ENCODE measurements at places on chromosomes 7 and 10.

DNA sequence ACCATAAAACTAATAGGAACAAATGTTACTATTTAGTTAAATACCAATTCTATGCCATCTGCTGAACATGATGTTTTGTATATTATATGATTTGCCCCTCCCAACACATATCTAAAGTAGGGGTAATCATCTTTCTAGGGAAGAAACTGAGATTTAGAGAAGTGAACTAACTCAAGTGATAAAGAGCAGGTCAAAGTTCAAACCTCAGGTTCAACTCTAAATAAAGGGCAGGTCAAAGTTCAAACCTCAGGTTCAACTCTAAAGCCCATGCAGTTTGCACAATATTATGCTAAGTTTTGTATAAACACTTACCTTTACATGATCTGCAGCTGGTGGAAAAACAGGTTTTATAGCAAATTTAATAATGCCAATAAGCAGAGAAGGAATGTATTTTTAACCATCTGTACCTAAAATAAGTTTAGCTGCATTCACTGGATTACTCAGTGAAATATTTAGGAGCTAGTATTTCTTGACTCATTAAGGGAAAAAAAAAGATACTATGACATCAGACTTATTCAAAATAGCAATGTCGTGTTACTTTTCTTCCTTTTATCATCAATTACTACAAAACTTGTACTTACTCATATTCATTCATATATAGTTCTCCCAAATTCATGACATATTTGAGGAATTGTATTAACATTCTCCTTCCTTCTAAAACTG lies 1194.3 kb upstream of the CELF2 start:
- no peak for DNase-seq

DNA sequence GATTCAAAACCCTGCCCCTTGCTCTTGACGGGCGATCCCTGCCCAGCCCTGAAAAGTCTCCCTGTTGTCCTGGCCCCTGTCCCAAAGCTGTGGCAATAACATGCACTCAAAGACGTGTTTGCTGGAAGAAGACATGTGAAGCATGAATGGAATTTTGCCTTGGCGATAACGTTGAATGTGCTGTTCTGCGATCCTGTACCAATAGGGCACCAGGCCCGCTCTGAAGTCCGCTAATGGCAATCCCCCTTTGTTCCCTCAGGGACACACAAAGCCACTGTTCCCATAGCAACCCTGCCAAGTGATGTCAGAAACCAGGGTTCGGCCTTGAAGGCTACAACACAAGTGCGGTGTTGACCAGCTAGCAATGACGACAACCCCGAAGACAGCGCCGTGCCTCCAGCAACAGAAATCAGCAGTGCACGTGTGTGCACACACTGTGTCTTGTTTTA lies 284.6 kb downstream of the KLF6 start:
- peak; percentile 53 for DNase-seq

DNA sequence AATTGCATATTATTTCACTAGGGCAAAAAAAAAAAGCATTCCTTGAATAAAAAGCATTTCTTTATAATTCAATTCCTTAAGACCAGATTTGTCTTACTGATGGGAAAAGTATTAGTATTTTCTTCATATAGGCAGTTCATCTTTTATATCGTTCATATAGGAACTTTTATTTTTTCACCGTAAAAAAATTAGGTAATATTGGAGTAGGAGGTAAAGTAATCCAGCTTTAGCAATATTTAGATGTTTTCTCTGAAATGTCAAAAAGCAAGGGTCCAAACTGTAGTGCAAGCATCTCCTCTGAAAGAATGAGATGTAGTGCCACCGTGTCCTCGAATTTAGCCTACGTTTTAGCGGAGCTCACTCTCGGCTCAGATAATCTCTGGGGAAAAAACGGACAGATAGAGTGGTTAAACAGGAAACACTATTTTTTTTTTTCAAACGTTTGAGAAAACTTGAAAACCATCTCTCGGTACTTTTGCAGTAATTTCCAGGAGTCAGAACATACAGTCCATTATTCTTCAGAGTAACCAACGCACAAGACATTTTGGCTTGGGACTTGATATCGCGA lies 5.5 kb upstream of the SPAG6 start:
- DNase-seq, result no peak

DNA sequence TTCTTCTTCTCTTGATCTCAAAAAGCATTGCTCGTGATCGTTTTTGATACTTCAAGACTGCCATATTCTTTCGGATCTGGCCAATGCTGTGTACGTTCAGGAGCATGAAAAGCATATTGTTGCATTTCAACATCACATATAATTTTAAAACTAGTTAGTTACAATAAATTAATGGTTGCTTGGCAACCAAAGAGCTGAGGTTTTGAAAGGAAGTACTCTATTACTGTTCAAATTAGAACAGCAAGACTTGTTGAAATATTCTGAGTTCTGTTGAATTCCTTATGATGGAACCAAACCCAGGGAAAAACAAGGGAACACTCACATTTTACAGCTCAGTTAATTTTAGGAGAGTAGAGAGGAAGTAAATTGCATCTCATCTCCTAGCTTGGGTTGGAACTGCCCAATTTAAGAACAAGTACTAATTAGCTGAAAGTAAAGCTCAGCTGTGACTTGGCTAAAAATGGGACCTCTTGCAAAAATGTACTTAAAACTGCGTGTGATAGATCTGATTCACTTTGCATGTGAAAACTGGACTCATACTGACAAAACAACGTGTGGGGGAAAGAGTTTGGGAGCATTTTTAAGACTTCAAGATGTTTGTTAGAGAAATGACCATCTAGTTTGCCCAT lies 21.2 kb downstream of the OR9A2 start:
- no peak for DNase-seq

DNA sequence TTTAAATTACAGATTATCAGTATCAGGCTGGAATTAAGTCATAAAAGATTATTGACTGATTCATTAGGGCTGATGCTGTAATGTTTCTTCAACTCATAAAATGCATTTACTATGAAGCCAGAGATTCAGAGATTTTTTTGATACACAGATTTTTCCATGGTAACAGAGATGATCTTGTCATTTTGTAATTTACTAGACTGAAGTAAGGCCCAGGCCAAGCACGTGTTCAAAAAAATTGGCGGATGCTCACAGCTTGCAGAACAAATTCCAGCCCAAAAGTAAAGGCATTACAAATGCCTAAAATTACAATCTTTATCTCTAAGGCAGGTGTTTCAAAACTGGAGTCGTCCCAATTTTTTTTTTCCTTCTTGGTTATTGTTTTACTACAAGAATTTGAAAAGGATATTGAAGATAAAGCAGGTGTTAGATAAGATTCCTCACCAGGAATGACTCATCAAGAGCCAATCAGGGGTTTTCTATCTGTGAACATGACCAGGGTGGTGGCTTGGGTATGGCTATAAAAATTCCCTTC lies 78.4 kb upstream of the MEOX2 start:
- DNase-seq, result peak; percentile 26

DNA sequence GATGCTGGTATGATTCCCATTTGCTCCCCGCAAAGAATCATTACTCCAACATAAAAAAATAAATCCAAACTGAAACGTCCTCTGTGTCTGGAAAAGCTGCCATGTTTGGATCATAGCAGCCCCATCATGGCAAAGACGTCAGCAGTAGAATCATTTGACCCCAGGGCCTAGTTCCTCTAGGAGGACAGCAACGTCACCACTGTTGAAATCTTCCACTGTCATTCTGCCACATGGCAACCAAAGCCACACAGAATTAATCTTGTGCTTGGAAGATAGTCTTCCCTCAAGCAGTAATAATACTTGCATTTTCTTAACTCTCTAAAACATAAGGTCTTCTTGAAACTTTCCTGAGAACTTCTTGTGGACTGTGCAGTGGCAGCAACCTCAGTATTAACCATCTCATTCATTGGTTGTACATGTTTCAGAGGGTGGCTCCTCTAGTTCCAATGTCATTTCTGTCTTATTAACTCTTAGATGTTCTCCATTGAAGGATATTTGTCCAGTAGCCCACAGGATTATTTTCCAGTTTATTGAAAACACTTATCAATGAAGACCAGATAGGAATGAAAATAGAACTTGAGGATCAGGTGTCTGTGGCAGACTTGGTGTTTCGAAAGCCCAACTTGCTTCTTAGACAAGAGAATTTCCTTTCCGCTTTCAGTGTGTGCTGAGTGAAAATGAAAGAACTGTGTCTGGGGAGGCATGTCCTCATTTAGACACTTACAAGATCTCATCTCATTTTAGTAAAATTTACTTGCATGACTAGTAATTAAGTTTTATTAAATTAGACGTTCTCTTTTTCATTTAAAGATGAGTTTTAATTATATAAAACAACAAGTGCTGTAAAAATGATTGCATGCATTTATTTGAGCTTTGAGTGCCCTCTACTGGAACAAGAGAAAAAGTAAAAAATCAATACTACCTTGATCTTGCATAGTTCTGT lies 28.9 kb upstream of the INHBA start:
- DNase-seq, result no peak

GRCh38 chr7:23969443-23969842 lies 259.4 kb downstream of the STK31 start:
- DNase-seq, result no peak

DNA sequence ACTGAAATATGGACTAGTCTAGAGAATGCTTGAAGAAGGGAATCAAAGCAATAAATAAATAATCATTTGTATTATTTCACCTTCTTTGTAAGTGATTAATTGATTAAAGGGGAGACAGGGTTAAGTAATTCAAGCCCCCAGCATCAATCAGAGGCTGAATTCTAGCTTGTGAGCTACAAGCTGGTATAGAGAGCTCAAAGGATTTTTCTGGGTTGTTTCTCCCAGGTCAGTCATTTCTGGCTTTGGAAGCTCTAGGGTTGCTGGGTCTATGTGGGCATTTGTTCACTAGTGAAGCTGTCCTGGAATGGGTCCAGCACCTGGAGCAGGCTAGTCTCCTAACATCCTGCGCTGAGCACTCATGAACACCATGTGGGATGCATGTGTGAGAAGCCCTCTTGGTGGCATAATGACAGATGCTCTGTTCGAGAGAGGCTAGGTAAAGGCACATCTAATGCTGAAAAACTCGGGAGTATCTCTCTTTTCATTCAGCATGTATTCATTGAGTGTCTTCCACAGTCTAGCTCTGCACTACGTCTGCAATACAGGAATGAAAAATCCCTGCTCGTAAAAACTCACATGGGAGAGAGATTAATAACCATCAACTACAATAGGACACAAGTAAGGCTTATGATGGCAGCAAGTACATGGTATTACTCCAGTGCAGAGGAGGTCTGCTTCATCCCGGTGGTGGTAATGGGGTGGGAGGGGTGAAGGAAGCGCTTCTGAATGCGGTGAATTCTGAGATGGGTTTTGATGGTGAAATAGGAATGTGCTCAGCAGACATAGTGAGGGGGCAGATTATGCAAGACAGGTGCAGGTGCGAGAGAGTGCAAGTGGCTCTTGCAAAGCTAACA lies 68.0 kb upstream of the NRP1 start:
- DNase-seq, result no peak

DNA sequence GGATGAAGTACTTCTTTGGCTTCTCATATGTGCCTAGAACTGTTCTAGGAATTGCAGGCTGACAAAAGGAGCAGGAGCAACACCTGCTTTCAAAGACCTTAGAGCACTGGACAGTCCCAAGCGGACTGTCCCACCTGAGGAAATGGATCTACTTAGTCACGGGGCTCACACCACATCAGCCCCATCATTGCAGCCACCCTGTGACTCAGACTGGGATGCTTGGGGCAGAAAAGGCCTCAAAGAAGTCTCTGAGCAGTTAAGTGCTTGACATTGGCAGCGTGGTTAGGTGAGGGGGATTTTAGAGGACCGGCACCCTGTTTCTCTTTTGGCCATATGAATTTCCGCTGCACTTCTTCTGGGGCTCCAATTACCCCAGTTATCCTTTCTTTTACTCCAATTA lies 256.6 kb downstream of the USP6NL start:
- DNase-seq, result no peak

DNA sequence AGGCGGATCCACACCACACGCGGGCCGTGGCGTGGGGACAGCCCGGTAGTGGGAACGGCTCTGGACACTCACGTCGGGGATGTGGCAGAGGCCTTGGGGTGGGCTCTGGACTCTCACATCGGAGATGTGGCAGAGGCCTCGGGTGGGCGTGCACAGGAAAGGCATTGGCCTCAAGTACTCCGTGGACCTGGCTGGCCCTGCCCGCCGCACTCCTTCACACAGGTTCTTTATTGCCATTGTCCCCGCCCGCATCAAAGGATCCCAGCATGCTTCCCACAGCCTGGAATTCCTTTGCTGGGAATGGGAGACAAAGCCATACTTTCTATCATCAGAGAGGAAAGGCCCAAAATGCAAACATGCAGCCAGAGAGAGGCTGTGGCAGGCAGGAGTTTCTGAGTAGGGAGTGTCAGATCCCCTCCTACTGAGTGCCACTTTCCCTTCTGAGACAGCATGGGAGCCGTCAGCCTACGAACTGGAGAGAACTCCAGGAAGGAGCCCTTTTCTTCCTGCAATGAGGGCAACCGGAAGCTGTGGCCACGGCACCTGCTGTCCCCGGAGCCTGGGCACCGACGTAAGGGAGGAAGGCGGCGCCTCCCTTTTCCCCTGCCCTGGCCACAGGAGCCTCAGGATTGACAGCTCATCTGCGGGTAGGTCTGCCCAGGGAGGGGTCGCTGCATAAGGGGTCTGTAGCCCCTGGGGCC lies 51.5 kb downstream of the RBM17 start:
- no peak for DNase-seq

GRCh38 chr7:113289140-113289740 lies 170.9 kb upstream of the SMIM30 start:
- no peak for DNase-seq

DNA sequence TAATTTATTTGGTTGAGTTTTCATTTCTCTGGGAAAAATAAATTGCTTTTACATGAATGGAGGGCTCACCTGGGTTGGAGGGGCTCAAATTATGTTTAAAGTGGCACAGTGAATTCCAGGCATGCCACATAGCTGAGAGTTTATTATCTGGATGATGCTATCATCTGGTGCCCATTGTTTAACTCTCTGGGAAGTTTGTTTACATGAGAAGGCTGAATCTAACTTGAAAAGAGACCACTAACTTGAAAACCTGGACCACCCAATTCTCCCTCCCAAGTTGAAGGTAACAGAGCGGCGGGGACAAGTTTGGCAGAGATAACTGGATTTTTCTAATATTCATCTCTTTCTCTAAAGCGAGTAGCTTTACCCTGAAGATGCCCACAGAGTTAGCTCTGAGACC lies 321.5 kb upstream of the GHITM start:
- DNase-seq, result no peak

- no peak for DNase-seq
These were observed 73.8 kb upstream of the SLF2 start for GRCh38 chr10:100838986-100839385.

DNA sequence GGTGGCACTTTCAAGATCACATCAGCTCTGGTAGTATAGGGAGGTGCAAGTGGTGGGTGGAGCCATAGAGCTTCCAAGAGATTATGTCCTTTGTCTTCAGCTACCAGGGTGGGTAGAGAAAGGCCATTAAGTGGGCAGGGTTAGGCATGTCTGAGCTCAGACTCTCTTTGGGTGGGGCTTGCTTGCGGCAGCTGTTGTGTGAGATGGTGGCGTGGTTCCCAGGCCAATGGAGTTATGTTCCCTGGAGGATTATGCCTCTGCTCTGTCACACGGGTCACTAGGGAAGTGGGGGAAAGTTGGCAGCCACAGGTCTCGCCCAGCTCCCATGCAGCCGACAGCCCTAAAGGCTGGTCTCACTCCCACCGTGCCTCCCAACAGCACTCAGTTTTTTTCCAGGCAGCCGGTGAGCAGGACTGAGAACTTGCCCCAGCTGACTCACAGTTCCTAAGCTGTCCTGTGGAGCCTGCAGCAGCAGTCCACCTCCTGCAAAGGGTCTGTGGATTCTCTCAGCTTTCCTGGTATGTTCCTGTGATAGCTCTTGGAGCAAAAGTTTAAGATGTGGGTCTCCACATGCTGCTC lies 459.0 kb downstream of the SH2D4B start:
- DNase-seq, result no peak

All from mucosa of gallbladder (tissue), 1 donor.